ENCODE measurements at places on chromosomes 16 and 17.

DNA sequence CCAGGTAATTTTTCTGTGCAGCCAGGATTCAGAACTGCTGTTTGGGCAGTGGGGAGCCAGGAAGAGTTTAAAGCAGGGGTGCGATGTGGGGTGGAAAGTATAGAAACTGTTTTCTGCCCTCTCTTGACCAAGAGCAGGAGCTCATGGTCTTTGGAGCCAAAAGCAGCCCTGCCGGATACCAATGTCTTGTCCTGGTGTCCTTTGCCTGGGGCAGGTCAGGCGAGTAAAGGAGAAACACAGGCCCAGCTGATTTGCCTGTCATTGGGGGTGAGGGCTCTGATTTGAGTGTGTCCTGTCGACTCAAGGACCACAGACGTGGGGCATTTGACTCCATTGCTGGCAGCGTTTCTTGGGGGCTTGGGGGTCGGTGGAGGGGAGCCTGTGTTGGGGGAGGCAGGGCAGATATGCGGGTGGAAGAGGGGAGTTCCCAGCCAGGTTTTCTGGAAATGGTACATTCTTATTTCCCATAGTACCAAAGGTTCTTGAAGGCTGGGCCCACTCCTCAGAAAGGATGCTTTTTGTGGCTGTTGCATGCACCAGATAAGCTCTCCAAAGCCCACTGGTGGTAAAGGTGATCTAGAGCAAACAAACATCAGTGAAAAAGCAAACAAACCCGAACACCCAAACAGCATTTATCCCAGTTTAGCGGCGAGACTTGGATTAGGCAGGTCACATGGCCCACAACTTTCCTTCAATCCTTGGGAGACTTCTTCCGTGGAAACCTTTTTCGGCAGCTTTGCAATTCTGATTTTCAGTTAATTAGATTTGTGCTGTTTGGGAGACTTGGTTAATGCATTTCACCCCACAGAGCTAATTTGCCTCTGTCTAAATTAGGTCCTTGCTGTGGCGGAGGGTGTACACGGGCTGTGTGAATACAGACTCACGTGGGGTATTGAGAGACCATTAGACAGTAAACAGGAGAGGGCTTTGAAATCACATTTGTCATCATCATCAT is 59.0 kb downstream of the MSI2 start:
- no peaks in the 10 kb centered on the region for H3K36me3 ChIP-seq
- DNase-seq, result no peak
- no peak overlapping the region for H3K4me3 ChIP-seq
- H3K4me1 ChIP-seq, result no peaks in the 10 kb centered on the region
- no peak overlapping the region for H3K27ac ChIP-seq

- peaks cover 4% of the 10 kb centered on the region for H3K36me3 ChIP-seq
- no peak for DNase-seq
- peaks cover 16% of the 10 kb centered on the region for H3K4me1 ChIP-seq
- peak overlapping the region; percentile 88 for H3K4me3 ChIP-seq
- H3K27me3 ChIP-seq, result no peaks in the 10 kb centered on the region
- peak overlapping the region; percentile 91 for H3K27ac ChIP-seq
Measured at GRCh38 chr17:39462631-39463375, 1.5 kb downstream of the CDK12 start.

GRCh38 chr17:2964831-2965230 is 98.6 kb downstream of the OR1D5 start:
- H3K27me3 ChIP-seq, result no peaks in the 10 kb centered on the region
- no peak for DNase-seq
- H3K36me3 ChIP-seq, result peaks cover 33% of the 10 kb centered on the region
- H3K27ac ChIP-seq, result no peak overlapping the region
- no peak overlapping the region for H3K4me3 ChIP-seq

- H3K36me3 ChIP-seq, result no peaks in the 10 kb centered on the region
- DNase-seq, result no peak
- H3K27ac ChIP-seq, result no peak overlapping the region
- H3K27me3 ChIP-seq, result no peaks in the 10 kb centered on the region
- no peak overlapping the region for H3K4me3 ChIP-seq
- H3K4me1 ChIP-seq, result no peaks in the 10 kb centered on the region
Measured at GRCh38 chr17:62109378-62109902, 44.4 kb upstream of the MED13 start.

DNA sequence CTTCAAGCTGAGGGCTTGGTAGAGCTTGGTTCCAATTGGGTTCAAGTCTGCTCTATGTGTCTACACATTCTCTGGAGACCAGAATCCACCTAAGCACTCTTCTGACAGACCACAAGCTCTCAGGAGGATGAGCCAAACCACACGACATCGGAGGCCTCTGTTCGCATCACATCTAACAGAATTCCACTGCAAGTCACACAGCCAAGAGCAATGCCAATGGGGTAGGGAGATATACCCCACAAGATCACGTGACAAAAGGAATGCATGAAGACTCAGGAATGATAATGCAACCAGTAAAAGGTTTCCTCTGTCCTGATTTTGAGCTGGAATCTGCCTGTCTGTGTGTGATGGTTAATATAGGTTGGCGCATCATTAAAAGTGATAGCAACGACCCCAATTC is 46.6 kb upstream of the RPL38 start:
- no peak for DNase-seq
- H3K27ac ChIP-seq, result no peak overlapping the region
